ENCODE measurements at places on chromosomes 3 and 15.

- DNase-seq, result no peak
These were observed 149.5 kb downstream of the RAP2B start for GRCh38 chr3:153311541-153311940.

DNA sequence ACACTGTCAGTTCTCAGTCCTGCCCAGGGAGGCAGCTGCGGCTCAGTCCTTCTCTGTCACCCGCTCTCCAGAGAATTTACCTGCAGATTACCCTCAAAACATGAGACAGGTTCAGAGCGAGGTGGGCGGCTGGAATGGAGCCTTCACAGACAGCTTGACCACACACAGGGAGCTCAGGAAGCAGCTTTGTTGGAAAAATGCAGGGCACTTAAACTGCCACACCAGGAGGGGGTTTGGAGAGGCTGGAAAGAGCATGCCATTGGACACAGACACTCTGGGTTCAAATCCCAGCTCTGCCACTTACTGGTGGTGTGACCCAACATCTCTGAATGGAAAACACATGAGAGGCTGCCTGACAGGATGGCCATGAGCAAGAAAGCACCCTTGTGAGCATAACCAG lies 290.8 kb upstream of the LRRFIP2 start:
- no peak for DNase-seq

DNA sequence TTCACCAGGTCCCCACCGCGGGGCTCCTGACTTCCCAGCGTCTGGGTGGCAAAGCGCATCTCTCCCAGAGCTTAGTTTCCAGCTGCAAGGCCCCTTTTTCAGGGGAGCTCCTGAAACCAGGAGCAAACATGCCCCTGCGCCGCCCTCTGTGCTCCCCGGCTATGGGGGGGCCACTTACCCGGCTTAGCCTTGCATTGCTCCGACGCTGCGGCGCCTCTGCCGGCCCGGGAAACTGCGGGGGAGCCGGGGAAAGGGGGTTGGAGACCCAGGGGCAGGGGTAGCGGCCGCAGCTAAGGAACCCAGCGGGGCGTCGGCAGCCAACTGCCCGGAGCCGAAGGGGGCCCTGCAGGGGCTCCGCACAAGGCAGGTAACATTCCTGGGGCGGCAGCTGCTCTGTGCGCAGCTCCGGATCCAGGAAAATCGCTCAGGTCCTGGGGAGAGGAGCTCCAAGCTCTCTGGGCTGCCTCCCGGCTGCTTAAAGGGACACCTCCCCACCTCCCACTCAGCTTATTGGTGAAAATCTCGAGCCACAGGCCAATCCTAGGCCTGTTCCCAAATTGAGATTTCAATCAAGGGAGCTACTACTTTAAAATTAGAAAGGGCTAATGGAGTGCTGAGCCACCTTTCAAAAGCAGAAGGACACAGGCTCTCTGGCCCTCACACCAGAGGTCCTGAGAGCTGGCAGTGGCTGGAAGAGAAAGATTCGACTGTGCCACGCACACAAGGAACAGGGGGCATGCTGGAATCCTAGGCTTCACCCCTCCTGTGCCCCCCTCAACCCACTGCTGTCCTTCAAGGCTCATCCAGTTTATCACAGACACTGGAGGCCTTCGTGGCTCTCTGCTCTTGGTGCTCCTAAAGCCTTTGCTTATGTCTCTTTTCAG lies 42.7 kb upstream of the PRICKLE2 start:
- DNase-seq, result peak; percentile 80

- no peak for DNase-seq
These were observed 169.2 kb downstream of the UBE2E2 start for GRCh38 chr3:23372285-23372684.

DNA sequence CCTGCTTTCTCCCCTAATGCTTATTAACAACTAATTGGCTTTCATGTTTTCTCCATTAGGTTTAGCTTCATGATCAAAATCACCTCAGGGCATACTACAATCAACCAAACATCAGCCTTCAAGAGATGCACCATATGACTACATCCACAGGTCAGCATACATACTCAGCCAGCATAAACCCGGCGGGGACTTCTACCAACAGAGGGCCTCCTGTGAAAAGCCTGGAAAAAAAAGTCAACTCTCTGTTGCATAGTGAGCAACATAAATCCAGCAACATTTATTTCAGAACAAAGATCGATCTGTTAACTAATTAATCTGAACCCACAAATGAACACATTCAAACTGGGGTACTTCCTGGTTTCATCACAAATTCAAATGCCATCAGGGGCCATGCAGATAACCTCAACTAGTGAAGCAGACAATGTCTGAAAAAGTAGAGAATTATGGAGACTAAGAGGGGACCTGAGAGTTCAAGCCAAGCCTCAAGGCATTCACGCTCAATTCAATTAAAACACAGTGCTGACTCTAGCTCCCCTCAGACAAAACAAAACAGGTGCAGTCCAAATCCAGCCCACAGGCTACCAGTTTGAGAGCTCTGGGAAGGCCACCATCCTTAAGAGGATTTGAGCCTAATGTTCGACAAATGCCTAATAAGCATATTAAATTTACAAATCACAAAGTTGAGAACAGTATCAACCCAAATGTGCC lies 124.5 kb downstream of the MAGI1 start:
- DNase-seq, result peak; percentile 19

GRCh38 chr15:48486228-48486627 lies 155.0 kb downstream of the DUT start:
- no peak for DNase-seq

- DNase-seq, result no peak
These were observed 945.6 kb downstream of the MCTP2 start for GRCh38 chr15:95176794-95177577.

DNA sequence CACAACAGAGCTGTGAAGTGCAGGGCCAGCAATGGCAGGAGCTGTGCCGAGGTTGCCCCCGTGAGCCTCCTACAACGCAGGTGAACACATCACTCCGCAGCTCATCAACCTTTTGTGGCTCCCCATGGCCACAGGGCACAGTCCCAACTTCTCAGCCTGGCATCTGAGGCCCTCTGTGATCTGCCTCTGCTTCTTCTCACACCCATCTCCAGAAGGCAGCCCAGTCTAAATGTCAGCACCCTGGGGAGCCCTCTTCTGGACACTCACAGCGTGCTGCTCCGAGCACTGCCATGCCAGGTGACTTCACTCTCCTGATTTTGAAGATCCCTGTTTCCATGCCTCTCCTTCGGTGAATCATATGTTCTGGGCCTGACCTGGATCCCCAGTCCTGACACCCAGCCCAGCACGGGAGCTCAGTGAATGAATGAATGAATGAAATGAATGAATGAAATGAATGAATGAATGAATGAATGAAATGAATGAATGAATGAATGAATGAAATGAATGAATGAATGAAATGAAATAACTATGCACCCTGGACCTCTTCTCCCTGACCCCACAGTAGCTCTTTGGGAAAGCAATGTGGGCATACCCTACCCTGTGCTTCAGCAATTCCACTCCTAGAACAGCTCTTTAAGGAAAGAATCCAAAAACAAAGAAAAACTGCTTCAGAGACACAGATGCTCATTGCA lies 17.9 kb upstream of the SKIC8 start:
- DNase-seq, result peak; percentile 12

DNA sequence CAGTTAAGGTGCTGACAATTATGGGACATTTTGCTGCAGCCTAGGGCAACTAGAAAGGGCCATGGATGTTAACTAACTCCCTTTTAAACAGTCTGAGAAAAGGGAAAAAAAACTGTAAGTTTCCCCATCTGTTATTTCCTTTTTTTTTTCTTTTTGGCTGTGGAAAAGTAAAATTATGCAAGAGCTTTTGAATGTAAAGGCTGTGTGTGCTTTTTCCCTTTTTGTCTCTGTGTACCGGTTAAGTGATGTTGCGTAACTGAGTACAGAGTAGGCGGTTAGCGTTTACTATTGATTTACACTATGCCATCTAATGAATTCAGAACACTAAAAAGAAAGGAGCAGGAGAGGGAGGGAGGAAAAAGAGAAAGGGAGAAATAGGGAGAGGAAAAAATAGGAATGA lies 403.6 kb downstream of the TIGIT start:
- peak; percentile 28 for DNase-seq

- DNase-seq, result no peak
These were observed 124.9 kb downstream of the LRRK1 start for GRCh38 chr15:101043911-101044624.

GRCh38 chr3:28590216-28590615 lies 241.6 kb upstream of the AZI2 start:
- peak; percentile 27 for DNase-seq

GRCh38 chr3:48222616-48223513 lies at the start of gene CAMP:
Gene CAMP, plus strand, starts transcription at chr3:48223495. Its CDS starts 17 bp downstream, at chr3:48223512.
- peak; percentile 36 for DNase-seq

DNA sequence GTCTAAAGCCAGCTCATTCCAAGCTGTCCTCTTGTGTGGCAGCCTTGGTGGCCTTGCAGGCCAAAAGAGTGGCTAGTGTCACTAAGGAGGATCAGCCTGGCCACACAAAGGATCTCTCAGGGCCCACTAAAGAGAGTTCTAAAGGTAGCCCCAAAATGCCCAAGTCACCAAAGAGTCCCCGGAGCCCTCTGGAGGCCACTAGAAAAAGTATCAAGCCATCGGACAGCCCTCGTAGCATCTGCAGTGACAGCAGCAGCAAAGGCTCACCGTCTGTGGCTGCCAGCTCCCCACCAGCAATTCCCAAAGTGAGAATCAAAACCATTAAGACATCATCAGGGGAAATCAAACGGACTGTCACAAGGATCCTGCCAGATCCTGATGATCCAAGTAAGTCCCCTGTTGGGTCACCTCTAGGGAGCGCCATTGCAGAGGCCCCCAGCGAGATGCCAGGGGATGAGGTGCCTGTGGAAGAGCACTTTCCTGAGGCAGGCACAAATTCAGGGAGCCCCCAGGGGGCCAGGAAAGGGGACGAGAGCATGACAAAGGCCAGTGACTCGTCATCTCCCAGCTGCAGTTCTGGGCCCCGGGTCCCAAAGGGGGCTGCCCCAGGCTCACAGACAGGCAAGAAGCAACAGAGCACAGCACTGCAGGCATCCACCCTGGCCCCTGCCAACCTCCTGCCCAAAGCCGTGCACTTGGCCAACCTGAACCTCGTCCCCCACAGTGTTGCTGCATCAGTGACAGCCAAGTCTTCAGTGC lies 33.5 kb upstream of the ALPK3 start:
- DNase-seq, result no peak

GRCh38 chr3:87233805-87234204 lies 6.7 kb downstream of the CHMP2B start:
- no peak for DNase-seq

- no peak for DNase-seq
These were observed 799.2 kb downstream of the NR2F2 start for GRCh38 chr15:97129674-97130073.

GRCh38 chr3:30471066-30471465 lies 135.3 kb upstream of the TGFBR2 start:
- DNase-seq, result peak; percentile 91

- peak; percentile 91 for DNase-seq
These were observed 205.9 kb downstream of the P3H2 start for GRCh38 chr3:189914799-189915198.

GRCh38 chr3:48088056-48088748 lies 72.0 kb upstream of the MAP4 start:
- DNase-seq, result no peak

- DNase-seq, result peak; percentile 59
These were observed 49.2 kb downstream of the MBNL1 start for GRCh38 chr3:152317956-152318355.

DNA sequence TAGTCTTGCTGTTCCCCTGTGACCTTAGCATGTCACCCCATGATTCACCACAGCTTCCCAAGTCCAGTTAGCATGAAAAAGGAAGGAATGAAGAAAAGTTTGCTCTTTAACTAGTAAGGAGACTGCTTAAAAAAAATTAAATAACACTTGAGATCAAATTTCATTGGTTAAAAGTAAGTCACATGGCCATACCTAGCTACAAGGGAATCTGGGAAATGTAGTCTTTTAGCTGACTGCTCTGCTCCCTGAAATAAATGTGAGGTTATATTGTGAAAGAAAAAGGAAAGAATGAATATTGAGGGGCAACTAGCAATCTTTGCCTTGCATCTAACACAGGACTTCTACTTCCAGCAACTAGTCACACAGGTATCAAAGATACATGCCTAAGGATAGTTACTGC lies 84.7 kb upstream of the LRRN1 start:
- DNase-seq, result peak; percentile 10

- DNase-seq, result peak; percentile 16
These were observed 20.1 kb upstream of the GOLGA6L2 start for GRCh38 chr15:23467110-23467600.

GRCh38 chr3:132997404-132998185 lies 40.6 kb upstream of the TMEM108 start:
- DNase-seq, result no peak

DNA sequence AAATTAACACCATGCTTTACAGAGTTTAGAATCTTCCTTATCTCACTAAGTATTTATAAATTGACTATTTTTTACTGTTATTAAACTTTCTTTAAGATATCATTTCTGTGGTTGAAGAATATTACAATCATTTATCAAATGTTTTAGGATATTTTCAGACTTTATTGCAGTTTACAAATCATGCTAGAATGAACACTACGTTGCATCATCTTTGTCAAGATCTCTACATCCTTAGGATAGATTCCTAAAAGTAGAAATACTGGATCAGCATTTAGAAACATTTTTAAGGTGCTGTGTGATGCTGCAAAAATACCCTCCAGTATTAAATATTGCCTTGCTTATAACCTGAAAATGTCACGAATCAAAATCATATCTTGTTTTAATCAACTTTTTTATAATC lies 2.5 kb upstream of the PLD1 start:
- DNase-seq, result peak; percentile 53

GRCh38 chr15:57138349-57138788 lies 219.9 kb downstream of the TCF12 start:
- peak; percentile 80 for DNase-seq

- no peak for DNase-seq
These were observed 241.6 kb downstream of the UACA start for GRCh38 chr15:70521576-70522322.

GRCh38 chr3:132135628-132136333 lies 101.0 kb upstream of the CPNE4 start:
- DNase-seq, result peak; percentile 99

GRCh38 chr3:71226565-71227269 lies 356.8 kb downstream of the FOXP1 start:
- DNase-seq, result peak; percentile 78

- DNase-seq, result peak; percentile 68
These were observed 17.4 kb upstream of the EHD4 start for GRCh38 chr15:41989573-41990242.

DNA sequence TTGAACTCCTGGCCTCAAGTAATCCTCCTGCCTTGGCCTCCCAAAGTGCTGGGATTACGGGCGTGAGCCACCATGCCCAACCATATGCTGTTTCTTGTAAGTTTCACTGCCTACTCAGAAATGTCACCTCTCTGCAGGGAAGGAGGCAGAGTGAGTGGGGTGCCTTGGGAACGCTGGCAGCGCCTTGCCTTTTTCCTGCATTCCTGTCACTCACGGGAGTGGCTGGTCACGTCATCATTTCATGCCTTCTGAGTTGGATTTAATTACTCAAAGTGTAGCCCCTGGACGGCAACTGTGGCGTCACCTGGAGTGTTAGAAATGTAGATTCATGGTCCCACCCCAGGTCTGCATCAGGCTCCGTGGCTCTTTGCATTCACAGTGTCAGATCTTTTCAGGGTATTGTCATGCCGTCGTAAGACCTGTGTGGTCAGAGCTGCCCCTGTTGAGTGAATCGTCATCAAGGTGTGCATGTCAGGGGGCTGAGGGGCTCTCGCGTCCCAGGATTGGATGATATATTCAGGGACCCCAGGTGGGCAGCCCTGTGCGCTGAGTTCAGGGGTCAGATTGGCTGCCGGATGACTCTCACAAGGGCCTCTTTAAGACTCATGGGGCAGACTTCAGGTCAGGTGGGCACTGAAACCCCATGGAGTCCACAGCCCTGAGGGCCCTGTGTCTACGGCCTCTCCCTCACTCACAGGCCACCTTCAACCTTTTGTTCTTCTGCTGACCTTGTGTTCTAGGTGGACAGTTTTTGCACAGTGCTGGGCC lies 65.9 kb upstream of the KLHL25 start:
- DNase-seq, result no peak

- no peak for DNase-seq
These were observed 146.8 kb upstream of the HES1 start for GRCh38 chr3:193989186-193989585.

Measured in fibroblast of lung (primary cell).